ENCODE measurements at places on chromosomes 5 and 9. TPM values are rescaled to one million over a fixed set of nuclear protein-coding genes. Genes with fewer than 3 reads are reported as not detected.

The PCDHB11 gene
- total RNA-seq = 0.08 TPM

The HAVCR1 gene
- total RNA-seq = 50.1 TPM

The ACER2 gene
- total RNA-seq = 2.4 TPM

The RNF224 gene
- total RNA-seq = 0.18 TPM

All from A549 treated with Hydrocortisone at 1 μM for 4 hours (cell line).